ENCODE measurements at places on chromosomes 5 and 9.
A peak's percentile ranks its signal among the peaks of the same experiment; 100 is the strongest.

DNA sequence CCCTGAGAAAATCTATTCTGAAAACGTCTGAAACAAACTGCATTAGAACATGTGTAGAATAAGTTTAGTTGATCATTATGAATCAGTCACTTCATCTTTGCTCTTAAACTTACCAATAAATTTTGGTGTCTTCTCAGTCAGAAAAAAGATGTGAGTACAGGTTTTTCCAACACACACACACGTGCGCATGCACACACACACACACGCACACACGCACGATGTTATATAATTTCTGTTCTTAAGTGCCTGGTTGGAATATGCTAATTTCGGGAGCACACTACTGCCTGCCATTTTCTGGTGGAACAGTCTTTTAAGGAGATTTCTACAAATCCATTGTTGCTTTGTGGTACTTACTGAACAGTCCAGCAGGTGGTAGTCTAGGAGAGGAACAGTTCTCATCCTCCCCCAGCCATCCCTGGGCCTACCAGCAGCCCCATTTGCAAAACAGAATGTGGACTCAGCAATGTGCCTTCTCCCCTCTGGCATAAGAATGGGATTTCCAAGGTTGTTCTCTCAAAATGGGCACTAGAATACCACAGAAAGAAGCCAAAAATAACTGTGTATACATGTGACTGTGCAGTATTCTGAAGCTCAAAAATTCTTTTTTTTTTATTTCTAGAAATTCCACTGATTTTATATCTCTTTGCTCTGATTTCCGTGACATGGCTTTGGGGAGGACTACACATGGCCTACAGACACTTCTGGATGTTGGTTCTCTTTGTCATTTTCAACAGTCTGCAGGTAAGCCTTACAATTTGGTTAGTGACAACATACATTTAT lies 281.3 kb downstream of the ARRDC3 start:
- DNase-seq: peak; percentile 24

DNA sequence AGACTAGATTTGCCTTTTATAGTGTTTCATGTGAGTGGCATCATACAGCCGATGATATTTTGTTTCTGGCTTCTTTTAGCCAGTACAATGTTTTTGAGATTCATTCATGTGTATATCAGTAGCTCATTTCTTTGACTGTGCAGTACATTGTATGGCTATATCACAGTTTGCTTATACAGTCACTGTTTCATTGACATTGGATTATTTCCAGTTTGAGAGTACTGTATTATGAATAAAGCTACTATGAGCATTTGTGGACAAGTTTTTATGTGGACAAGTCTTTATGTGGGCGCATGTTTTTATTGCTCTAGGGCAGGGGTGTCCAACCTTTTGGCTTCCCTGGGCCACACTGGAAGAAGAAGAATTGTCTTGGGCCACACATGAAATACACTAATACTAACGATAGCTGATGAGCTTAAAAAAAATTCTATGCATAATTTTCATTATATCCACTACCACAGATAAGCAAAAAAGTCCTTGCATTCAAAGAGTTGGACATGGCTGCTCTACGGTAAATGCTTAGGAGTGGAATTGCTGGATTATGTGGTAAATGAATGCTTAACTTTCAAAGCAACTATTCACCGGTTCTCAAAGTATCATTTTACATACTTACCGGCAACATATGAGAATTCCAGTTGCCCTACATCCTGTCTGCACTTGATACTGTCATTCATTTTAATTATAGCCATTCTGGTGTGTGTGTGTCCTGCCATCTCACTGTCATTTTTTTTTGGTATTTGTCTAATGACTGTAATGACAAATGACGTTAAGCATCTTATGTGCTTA lies 177.8 kb downstream of the RGS3 start:
- no peak for DNase-seq

DNA sequence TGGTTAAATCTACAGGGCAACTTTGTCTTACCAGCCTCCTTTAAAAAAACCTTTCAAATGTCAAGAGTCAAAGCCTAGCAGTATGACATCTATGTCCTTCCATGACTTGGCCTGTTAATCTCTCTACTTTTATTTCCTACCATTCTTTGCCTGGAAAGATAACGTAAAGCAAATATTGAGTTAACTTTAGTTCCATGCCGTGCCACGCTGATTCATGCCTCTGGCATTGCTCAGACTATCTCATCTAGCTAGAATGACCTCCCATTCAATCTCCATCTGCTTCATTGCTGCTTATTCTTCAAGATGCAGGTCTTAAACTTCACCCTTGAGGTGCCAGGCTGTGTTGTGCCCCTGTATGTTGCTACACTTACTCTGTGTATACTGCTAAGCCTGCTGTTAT lies 729.8 kb downstream of the EFNA5 start:
- DNase-seq: no peak

GRCh38 chr9:79080536-79080935 lies 491.2 kb upstream of the TLE4 start:
- no peak for DNase-seq

GRCh38 chr5:33238826-33239695 lies 201.7 kb upstream of the TARS1 start:
- no peak for DNase-seq

DNA sequence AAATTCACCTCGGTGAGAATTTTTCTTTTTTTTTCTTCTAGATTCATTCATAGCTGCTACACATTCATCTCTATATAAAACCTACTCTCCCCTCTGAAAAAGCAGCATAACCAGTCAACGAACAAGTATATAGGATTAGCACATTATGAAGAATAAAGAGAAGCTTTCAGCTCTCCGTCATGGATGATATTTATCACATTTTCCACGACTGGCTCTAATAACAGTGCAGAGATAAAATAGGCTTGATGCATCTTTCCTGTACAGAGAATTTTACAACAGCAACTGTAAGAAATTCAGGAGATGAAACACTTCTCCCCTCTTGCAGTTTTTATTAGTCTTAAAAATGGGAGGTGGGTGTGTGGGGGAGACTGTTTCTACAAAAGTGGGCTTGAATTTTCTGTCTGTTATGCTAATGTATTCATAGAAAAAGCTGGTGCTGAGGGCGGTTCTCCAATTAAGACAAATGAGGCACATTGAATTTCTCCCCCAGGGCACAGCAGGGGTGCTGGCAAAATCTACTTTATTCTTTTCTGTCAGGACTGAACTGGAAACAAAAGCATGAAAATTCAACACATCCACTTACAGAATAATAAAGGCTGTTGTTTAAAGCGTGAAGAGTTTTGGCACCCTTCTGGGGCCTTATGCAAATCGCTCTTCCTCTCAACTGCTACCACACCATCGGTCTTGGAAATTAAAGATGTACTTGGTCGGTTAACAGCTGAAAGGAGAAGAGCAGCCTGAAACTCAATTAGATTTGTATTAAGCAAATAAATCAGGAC lies 233.9 kb upstream of the ZNF608 start:
- DNase-seq: peak; percentile 41

DNA sequence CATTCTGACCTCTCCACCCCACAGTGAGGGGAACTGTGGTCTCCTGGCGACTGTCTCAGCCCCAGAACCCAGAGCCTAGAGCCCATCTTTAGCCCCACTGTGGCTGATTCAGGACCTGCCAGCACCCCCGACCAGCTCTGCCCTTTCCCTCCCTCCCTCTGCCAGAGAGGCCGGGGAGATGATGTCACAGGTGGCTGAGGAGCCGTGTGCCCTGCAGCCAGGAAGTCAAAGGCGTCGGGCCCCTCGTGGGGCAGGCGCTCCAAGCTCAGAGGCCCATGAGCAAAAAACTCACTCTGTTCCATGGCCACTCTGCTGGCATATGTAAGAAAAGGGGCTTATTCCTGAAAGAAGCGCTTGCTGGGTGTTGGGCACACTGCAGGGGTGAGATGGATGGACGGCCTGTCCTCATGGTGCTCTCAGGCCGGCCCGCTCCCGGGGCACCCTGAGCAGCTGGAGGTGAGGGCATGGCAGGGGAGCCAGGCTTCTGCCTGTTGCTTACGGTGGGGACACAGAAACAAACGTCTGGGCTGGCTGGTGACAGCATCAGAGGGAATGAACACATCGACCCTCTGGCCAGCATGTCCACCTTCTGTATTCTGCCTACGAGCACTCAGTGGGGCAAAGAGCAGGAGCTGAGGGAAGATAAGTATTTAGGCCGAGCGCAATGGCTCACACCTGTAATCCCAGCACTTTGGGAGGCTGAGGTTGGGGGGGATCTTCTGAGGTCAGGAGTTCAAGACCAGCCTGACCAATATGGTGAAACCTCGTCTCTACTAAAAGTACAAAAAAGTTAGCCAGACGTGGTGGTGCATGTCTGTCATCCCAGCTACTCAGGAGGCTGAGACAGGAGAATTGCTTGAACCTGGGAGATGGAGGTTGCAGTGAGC lies 41.1 kb downstream of the LAMC3 start:
- no peak for DNase-seq

DNA sequence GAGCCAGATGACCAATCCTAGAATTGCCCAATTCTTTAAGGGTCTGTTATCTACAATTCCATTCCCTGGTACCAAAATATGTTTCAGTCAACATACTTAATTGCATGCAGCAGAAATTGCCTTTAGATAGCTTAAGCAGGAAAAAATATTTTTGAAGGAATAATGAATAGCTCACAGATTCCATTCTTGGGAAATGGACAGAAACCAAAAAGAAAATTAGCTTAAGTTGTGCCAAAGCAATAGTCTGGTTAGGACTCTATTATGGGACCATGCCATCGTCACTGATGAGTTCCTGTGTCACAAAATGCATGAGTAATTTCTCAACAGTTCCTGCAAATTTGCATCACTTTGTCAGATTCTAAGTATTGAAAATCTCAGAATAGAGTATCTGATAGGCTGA lies 12.3 kb downstream of the ACTBL2 start:
- no peak for DNase-seq

GRCh38 chr9:86282979-86283535 lies 719 bp upstream of the ISCA1 start:
- no peak for DNase-seq

DNA sequence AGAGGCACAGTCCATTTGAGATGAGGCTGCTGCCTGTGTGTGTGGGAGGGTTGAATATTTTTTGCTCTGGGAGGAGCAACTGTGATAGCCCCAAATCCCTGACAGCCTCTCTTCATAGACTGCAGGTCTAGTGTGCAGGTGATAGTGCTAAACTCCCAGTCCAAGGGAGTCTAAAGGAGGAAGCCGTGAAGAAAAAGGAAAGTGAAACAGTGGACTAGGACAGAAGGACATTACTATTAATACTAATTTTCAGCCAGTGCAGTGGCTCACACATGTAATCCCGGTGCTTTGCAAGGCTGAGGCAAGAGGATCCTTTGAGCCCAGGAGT lies 295.0 kb downstream of the PDE4D start:
- no peak for DNase-seq

- DNase-seq: peak; percentile 72
Measured at GRCh38 chr5:14250084-14250695, 107.0 kb downstream of the TRIO start.

- DNase-seq: no peak
Measured at GRCh38 chr5:11906497-11906896, 2.3 kb upstream of the CTNND2 start.

GRCh38 chr9:128894764-128895163 lies 12.8 kb downstream of the LRRC8A start:
- no peak for DNase-seq

GRCh38 chr5:67025457-67025856 lies 171.1 kb downstream of the CD180 start:
- no peak for DNase-seq

GRCh38 chr9:134968011-134968822 lies 50.5 kb upstream of the FCN1 start:
- no peak for DNase-seq

- DNase-seq: no peak
Measured at GRCh38 chr9:109242014-109242413, 75.0 kb upstream of the FRRS1L start.

GRCh38 chr5:96946381-96946780 lies 10.5 kb downstream of the LNPEP start:
- no peak for DNase-seq

GRCh38 chr9:38091310-38092199 lies 22.5 kb upstream of the SHB start:
- no peak for DNase-seq
